CD4-positive, alpha-beta T cell treated with Interleukin-2 at 100 ng/mL for 4 hours (primary cell): ENCODE measurements at places on chromosomes 11 and 22.

- no peak for DNase-seq
Observed at GRCh38 chr11:64384981-64385944, 26.3 kb downstream of the RPS6KA4 start.

DNA sequence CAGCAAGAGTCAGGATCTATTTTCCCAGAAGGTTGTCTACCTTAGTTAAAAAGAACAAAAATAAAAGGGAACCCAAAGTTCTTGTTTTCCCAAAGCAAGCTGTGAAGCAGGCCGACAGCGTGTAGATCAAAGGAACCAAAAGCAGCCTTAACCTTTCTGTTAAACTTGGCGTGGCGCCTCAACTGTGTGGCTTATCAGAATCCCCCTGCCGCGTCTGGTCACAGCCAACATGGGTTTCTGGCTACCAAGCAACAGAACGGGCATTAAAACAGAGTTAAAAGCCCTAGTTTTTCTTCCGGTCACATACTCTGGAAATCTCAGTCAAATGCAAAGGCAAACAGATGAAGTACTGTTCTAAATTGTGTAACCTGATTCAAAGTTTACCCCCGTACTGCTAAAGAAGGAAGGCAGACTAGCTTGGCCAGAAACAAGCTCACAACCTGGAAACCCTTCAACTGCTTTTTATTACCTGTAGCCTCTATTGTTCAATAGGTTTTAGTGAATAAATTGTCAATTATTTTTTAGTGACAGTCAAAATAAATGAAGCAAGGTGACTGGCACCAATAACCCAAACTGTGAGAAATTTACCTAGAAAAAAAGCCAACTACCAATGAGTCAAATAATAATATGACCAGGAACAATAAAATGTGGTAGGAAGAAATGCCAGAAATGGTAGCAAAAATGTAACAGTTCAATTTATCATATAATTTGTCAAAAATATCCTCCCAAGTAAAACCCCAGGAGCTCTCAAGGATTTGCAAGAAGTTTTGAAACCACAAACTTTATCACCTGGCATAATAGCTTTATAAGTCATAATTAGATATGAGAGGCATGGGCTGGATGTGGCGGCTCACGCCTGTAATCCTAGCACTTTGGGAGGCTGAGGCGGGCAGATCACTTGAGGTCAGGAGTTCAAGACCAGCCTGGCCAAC lies 21.4 kb downstream of the CHKA start:
- DNase-seq, result peak; percentile 22

DNA sequence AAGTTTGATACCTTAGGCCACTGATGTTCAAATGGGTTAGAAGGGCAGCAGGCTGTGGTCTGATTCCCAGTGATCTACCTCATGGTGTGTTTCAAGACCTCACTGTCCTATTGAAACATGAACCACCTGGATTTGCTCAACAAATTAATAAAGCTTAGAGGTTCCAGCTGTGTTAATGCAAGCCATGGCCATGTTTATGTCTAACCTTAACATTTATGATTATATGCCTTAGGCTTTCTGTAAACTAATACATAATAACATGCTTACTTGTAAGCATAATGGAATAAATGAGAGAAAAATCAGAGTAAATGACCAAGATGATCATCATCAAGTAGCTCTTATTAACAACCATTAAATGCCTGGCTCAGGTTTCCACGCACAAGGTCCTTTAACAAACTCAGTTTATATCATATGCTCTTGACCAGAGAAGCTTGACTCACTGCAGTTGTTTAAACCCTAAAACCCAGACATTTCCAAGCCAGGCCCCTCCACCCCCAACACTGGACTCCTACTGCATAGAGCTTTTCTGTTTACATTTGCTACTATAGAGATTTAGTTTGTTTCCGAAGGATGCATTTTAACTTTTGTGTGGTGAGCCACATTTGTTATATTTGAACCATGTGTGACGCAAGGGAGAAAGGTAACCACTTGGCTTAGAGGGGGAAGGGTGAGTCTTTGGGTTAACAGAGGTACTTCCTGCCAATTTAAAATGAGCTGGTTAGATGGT lies 43.7 kb downstream of the KREMEN1 start:
- no peak for DNase-seq

DNA sequence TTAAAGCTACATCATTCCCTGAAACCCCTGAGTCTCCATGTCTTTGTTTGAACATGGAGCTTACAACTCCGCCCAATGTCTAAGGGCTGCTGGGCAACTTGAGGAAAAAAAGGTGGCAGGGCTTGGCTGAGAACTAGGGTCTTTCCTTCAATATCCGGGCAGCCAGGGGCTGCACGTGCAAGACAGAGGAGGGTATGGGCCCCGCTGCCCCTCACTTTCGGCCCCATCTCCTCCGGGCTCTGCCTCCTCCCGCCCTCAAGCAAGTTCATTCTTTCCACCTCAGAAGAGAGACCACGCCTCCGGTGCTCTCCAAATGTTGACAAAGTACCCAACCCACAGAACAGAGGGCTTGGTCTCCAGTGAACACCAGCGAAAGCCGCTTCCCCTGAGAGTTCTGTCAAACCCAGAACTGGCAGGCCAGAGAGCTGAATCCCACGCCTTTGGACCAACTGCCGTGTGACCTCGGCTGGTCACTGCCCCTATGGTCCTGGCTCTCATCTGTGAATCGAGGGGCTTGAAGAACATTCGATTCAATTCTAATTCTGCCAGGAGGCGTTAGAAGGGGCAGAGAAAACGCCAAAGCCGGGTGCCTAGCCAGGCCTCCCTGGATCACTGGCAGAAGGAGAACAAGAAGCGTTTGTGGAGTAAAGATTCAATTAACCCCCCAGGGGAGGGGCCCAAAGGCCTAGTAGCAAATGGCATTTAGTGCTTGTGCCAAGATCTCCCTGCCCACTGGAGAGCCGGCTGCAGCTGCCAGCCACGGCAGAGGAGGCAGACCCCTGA lies 7.3 kb downstream of the PDGFB start:
- DNase-seq, result peak; percentile 27

GRCh38 chr11:58958500-58958899 lies 19.2 kb downstream of the GLYATL1 start:
- DNase-seq, result peak; percentile 24

GRCh38 chr11:75625991-75626888 lies 42.6 kb downstream of the MAP6 start:
- DNase-seq, result no peak

GRCh38 chr22:45738206-45738605 lies 66.6 kb downstream of the ATXN10 start:
- no peak for DNase-seq

- DNase-seq, result no peak
Observed at GRCh38 chr11:74002832-74003231, 6.1 kb downstream of the UCP3 start.

- no peak for DNase-seq
Observed at GRCh38 chr11:5043380-5043779, 2.9 kb upstream of the OR52J3 start.

DNA sequence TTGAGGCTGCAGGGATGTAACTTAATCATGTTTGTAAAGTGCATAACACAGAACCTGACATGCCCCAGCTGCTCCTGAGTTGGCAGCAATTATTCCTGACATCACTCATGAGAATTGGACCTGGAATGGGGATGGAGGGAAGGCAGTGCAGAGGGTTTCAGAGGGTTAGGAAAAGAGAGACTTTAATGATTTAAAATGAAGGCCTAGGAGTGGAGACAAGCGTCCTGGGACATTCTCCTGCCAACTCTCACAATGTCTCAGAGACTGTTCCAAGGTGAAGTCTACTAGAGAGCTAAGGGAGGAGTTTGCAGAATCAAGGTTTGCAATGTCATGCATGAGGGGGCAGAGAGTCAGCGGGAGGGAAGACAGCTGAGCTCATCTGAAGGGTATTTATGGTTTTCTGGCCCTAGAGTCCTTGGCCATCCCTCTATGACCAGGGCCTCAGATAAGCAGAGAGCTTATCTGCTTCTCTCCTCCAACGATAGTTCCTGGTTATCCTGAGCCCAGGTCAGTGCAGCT lies 36.9 kb downstream of the GGTLC2 start:
- DNase-seq, result no peak

DNA sequence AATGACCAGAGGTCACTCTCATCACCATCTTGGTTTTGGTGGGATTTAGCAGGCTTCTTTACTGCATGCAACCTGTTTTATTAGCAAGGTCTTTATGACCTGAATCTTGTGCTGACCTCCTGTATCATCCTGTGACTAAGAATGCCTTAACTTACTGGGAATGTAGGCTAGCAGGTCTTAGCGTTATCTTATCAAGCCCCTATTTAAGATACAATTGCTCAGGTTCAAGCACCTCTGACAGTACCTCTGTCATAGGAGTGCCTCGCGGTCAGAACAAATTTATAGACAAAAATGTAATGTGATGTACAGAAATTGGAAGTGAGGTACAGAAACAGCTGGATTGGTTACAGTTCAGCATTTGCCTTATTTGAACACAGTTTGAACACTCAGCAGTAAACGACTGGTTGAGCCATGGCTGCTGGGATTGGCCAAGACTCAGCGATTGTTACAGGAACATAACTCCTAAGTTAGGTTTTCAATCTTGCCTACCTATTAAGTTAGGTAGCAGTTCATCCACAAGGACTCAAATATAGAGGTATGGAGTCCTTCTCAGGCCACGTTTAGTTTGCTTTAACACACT lies 16.1 kb upstream of the TMEM123 start:
- no peak for DNase-seq

DNA sequence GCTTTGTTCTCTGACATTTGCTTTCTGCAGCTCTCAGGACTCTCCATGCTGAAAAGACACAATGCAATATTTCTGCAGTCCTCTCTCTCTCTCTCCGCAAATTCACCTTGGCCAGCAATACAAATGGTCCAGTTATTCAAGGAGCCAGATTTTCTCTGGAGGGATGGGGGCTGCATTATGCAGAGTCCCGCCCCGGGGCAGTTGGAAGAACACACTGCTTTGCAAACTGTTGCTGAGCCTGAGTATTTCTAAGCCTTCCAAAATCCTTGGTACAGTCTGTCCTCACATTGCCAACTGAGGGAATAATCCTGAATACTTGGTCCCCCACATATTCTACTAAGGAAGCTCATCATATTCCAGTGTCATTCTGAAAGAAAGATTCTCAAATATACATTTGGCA lies 94.3 kb upstream of the ZC3H12C start:
- no peak for DNase-seq

DNA sequence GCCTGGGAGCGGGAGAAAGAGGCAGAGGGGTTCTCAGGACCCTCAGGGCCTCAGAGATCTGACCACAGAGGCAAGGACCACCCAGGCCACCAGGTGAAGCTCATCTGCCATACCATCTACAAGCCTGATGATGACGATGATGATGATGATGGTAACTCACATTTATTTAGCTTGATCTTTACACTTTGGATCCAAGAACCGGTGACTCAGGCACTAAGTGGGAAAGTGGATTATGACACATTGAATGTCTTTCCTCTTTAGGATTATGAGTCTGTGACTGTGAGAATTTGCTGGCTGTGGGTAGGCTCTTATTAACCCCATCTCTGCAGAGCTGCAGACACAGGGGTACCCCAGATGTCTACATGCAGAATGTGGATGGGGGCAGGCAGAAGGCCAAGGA lies 110.3 kb downstream of the DSCAML1 start:
- no peak for DNase-seq

GRCh38 chr22:40594346-40594745 lies 42.2 kb downstream of the MRTFA start:
- DNase-seq, result no peak

DNA sequence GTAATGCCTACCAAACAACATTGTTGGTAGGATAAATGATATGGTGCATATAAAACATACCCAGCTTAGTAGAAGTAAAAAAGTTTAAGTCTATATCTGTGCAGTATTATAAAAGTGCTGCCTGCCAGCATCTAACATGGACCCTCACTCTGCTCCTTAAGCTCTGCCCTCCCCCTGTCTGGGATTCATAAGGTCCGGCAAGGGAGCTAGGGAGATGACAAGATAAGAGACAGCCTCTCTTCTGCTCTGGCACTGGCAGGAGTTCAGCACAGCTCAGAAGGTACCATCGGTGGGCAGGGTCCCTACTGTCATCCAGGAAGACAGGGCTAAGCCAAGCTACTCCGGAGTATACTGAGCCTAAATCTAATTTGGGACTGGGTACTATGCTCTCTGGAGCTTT lies 42.8 kb downstream of the TRIM66 start:
- no peak for DNase-seq

DNA sequence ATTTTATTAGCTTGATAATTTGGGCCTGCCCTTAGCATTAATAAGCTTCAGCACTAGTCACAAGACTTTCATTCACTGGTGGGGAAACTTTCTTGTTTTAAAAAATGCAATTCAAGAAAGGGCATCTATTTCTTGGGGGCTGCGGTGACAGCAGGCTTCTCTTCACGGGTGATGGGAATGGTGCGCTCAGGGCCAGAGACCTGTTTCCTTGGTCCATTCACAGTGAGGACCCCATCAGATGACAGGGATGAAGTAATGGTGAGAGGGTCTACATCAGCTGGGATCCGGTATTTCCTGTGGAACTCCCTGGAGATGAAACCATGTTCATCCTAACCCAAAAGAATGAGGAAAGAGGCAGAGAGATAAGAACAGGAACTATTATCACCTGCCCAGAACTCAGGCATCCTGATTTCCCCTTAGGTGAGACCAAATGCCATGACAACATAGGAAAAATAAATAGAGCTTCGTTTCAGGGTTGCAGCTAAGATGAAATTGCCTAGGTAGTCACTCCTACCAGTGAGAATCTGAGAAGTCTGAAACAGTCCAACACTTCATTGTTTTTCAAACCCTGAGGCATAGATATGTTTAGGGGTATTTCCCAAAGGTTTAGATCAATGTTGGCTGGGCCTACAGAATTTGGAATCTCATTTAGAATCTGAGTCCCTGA lies 2.8 kb downstream of the CRYAB start:
- DNase-seq, result no peak

DNA sequence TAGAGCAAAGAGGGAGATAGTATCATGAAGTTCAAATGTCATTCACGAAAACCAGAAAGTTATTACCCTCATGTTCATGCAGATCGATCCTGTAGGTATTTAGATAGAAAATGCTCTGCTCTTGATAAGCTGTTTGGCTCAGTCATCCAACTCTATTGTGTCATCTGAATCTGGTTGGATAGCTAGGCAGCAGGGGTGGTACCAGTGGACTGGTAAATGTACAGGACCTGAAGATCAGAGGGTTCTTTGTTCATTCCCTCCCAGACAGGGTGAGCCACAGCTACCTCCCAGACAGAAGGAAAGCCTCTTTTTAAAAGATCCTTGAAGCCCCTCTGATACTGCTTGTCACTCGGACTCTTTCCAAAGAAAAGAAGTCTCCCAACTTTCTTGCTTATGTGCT lies 29.8 kb upstream of the DRD2 start:
- DNase-seq, result no peak

- DNase-seq, result no peak
Observed at GRCh38 chr11:86787018-86787536, 13.3 kb upstream of the PRSS23 start.

- DNase-seq, result no peak
Observed at GRCh38 chr11:2573240-2574042, 126.4 kb downstream of the KCNQ1OT1 start.

GRCh38 chr22:22074634-22075381 lies 92.2 kb upstream of the TOP3B start:
- DNase-seq, result no peak

GRCh38 chr11:118010738-118011461 lies 24.7 kb downstream of the IL10RA start:
- peak; percentile 23 for DNase-seq
